EL (cell line): ENCODE measurements at places on chromosomes 5 and 9.

- no peak for DNase-seq
Observed at GRCh38 chr5:117326997-117327396, 752.4 kb upstream of the SEMA6A start.

DNA sequence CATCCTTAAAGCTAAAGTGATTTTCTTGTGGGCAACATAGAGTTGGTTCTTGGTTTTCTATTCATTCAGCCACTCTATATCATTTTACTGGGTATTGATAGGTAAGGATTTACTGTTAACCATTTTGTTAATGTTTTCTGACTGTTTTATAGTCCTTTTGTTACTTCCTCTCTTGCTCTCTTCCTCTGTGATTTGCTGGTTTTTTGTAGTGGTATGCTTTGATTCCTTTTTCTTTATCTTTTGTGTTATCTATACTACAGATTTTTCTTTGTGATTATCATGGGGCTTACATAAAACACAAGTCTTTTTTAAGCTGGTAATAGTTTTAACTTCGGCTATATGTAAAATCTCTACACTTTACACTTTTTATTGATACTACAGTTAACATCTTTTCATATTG, 43.3 kb downstream of the CREBRF start:
- no peak for DNase-seq

DNA sequence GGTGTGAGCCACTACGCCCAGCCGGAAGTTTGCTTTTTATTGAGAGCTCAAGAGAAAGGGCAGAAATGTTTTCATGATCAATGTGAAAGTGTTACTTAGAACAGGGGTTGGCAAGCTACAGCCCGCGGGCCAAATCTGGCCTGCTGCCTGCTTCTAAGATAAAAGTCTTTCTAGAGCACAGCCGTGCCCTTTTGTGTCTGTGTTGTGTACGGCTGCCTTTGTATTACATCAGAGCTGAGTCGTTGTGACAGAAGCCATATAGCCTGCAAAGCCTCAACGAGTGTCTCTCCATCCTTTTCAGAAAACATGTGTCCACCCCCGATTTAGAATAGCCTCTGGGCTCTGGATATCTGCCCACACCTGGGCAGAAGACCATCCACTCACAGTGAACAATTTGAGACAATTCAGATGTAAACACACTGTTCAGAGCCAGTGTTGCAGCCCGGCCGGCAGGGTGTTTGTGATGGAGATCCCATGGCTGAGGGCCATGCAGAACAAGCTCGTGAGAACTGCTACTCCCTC, 28.8 kb downstream of the AK8 start:
- DNase-seq, result no peak

DNA sequence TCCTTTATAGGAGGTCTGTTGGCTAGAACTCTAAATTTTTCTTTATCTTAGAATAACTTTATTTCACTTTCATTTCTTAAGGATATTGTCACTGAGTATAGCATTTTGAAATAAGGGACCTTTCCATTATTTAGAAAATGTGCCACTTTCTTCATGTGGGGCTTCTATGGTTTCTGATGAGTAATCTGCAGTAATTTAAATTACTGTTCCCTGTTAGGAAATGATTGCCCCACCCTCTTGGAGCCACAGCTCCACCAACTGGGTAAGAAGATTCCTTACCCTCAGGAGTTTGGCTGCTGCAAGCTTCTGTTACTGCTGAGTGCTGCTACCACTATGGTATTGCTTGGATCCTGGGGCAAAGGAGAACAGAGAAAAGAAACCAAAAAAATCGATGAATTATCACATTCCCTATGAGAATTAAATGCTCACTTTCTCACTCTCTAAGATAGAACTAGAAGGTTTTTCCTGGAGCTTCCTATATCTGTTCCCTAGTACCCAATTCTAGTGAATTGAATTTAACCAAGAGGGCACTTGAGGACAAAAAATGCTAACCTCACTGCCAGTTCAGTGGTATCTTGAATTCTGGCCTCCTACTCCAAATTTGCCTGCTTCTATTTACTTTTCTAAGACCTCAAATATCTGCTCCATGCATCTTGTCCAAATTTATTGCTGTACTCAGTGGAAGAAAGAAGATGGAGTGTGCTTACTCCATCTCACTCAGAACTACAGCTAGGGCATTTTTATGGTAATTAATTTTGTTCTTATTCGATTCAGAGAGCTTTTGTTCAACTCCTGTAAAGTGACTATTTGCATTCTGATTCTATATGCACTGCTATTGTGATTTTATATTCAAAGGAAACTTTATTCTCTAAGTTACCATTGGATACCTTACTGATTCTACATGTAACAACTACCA, 2111.3 kb downstream of the MAT2B start:
- no peak for DNase-seq

GRCh38 chr9:7130266-7130820, 372.6 kb downstream of the KDM4C start:
- DNase-seq, result no peak

GRCh38 chr5:155554500-155554899, 540.9 kb downstream of the KIF4B start:
- no peak for DNase-seq

DNA sequence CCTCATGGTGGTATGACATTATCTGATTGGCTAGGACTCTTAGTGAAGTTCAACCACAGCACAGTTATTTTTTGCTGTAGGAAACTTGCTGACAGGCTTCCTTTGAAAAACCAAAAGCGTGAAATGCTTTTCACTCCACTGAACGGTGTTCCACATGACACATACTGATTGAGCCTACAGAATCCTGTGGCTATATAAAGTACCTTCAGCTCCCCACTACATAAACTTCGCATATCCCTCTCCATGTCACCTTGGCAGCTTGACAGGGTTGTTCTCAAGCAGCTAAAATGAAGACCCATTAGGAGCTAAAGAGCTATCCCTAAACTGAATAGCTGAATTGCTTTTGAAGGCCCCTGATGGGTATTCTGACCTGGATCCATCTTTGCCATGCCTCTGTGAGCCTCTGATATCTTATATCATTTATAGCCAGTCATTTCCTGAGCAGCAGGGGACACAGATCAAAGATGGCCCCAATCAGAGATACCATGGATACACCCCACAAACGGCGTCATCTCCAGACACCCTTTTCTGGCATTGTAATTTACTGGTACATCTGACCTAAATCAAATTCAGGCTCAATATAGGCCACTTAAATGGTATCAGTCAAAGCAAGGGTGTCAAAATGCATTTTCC, 91.5 kb downstream of the APBA1 start:
- no peak for DNase-seq

GRCh38 chr9:97441729-97442128, 29.8 kb downstream of the TDRD7 start:
- DNase-seq, result peak; percentile 22

GRCh38 chr5:138909734-138910133, 34.6 kb upstream of the LRRTM2 start:
- no peak for DNase-seq

DNA sequence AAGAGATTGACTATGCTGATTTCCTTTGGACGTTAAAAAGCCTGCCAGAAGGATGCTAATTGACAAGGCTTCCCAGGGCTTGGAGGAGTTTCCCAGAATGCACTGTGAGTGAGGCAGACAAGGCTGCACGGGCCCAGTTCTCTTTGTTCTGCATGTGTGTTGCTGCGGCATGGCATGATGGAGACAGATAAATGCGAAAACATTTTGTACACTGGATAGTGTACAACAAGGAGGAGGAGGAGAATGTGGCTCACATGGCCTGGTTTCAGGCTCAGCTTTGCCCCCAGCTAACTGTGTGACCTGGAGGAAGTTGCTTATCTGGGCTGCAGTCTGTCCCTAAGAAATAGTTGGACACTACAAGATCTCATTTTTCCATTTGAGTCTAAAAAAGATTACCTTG, 135.5 kb upstream of the CPEB4 start:
- DNase-seq, result no peak

DNA sequence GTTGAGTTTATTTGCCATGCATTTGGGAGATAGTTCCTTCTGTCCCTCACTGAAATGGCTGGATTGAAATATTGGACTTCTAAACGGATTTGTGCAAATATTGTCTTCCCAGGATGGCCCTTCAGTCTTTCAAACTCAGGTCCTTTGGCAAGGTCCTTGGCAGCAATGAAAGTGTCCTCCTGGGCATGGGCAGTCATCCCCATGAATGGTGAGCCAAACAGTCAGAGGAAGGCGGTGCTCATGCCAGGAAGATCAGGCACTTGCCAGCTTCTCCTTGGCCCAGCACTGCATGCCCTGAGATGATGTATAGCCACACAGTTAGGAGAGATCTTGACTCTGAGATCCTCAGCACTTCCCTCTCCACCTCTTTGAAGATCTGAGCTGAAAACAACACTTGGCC, 221.4 kb upstream of the KLF4 start:
- no peak for DNase-seq

- peak; percentile 52 for DNase-seq
Observed at GRCh38 chr9:75181750-75182149, 93.4 kb downstream of the OSTF1 start.
